ENCODE measurements at places on chromosomes 5 and 9.

DNA sequence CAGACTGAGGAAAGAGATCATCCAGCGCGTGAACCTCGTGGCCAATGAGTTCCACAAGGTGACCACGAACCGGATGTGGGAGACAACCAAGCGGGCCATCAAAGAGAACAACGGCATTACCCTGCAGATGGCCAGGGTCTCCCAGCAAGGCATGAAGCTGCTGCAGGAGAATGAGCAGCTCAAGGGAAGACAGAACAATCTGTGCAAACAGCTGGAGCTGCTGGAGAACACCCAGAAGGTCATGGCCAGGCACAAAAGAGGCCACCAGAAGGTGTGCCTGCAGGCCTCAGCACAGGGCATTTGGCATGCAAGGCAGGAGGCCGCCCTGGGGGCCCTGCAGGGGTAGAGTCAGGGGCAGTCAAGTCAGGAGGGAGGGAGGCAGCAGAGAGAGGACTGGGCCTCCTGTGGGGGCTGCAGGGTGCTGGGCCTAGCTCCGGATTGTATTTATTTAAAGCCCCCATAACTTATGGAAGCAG lies 4.2 kb downstream of the PTRH1 start:
- no peak for DNase-seq

- no peak for DNase-seq
Observed at GRCh38 chr9:112218908-112219307, 43.8 kb upstream of the SUSD1 start.

- no peak for DNase-seq
Observed at GRCh38 chr9:130138171-130138653, 34.0 kb upstream of the NCS1 start.

DNA sequence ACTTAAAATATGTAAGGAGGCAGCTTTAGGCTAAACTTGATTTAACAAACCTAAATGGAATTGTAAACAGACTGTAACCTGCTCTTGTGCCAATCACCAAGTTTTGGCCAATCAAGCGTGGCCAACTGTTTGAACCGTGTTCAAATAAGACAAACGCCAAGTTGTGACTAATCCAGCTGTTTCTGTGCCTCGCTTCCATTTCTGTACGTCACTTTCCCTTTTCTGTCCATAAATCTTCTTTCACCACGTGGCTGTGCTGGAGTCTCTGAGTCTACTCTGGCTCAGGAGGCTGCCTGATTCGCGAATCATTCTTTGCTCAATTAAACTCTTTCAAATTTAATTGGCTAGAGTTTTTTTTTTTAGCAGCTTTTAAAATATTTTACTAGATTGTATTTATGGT lies 71.3 kb downstream of the LIX1 start:
- no peak for DNase-seq

- peak; percentile 29 for DNase-seq
Observed at GRCh38 chr9:19229595-19230354, 718 bp upstream of the DENND4C start.
